Fibroblast of the aortic adventitia (primary cell): ENCODE measurements at places on chromosomes 5 and 9. TPM values are rescaled to one million over a fixed set of nuclear protein-coding genes. Genes with fewer than 3 reads are reported as not detected.

DNA sequence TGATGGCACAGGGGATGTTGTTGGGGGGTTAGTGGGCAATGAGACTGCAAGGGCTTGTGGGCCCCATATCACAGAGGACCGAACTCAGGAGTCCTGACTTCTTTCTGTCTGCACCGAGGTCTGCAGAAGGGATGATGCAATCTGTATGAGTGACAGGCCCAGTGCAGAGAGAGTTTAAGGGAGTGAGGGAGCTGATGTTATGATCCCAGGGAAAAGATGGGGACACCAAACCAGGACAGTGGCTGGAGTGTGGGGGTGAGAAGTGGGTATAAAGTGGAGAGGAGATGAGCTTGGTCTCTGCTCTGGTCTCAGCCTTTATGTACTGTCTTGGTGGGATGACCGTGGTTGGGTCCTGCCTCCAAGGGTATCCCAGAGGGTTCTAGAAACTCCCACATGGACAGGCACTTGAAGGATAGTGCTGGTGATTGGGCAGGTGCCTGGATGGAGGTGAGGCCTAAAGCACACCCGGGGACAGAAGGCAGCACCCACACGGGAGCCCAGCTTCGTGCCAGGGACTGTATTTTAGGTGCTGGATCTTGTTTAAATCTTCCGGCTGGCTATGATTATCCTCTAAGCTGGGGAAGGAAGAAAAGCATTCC, 21.9 kb downstream of the GSN start:
- peak; percentile 35 for DNase-seq

DNA sequence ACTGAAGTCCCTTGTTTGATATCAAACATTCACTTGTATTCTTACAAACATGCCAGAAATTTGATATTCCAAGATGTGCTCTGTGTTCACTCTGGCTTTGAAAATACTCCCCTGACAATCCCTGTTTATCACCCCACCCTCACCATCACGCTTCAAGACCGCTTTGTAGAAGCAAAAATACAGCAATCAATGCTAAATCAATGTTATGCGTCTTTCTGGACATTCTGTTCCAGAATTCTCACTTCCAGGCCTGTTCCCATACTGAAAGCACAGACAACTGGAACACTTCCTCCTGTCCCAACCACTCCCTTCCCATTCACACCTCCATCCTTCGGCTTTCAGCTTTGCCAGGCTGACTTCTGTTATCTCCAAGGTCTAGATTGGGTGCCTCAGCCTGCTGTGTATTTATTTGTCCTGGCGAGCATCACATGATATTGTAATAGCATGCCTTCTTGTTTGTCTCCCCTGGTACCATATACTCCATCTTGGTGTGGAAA, 72.8 kb downstream of the SNCAIP start:
- no peak for DNase-seq

- no peak for DNase-seq
These were observed 97.2 kb downstream of the SPOCK1 start for GRCh38 chr5:137401946-137402345.

DNA sequence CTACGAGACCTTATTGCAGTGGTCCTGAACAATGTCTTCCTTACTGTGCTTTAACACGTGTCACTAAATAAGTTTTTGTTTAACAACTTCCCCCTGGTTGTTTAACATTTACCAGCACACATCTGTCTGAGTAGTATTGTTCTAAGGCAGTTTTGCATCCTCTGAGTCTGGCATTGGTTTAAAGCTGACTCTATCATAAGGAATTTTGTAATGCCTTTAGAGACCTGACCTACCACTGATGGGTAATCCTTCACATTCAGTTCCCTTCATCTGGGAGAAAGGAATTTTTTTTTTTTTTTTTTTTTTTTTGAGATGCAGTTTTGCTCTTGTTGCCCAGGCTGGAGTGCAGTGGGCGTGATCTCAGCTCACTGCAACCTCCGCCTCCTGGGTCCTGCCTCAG, 20.0 kb upstream of the PCAT7 start:
- peak; percentile 71 for DNase-seq

- no peak for DNase-seq
These were observed 118.5 kb upstream of the MAP1B start for GRCh38 chr5:71988808-71989207.

DNA sequence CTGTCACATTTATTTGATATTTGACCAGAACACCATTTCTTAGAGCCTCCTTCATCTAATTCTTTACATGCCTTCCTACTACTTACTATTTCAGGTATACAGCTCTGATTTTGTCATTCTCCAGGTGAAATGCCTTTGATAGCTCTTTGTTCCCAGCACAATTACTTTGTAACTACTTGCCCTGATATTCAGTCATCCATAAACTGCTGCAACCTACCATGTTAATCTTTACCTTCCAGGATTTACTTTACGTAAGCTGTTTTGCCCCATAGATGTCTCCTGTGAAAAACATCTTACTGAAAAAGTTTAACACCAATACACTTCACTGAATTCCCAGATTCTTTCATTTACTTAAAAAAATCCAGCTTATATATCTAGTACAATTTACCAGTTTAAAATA, 443.8 kb upstream of the CYLC2 start:
- no peak for DNase-seq

- no peak for DNase-seq
These were observed 64.6 kb downstream of the RGS3 start for GRCh38 chr9:113528088-113528487.

DNA sequence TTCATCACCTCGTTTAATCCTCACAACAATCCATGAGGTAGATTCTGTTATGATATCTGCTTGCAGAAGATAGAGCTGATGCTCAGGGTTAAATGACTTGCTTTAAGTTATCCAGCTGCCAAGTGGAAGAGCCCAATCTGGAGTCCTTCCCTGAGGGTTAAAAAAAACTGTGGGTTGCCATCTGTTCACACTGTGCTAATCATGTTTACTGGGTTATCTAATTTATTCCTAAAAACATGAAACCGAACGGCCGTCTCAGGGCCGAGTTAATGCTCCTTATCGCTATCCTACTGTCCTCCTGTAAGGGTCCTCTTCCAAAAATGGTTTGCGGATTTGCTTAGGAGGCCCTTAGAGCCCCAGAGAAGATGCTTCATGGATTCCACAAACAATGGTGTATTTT, 153.3 kb downstream of the YIPF5 start:
- no peak for DNase-seq

Gene NR5A1
- total RNA-seq: not detected in 2 replicates

Gene RFESD
- 0.33 and 4.7 TPM in 2 replicates for total RNA-seq

- peak; percentile 21 for DNase-seq
These were observed 561.8 kb downstream of the CETN3 start for GRCh38 chr5:89847743-89848142.

GRCh38 chr9:126449725-126450667, 123.4 kb downstream of the MVB12B start:
- DNase-seq: no peak

DNA sequence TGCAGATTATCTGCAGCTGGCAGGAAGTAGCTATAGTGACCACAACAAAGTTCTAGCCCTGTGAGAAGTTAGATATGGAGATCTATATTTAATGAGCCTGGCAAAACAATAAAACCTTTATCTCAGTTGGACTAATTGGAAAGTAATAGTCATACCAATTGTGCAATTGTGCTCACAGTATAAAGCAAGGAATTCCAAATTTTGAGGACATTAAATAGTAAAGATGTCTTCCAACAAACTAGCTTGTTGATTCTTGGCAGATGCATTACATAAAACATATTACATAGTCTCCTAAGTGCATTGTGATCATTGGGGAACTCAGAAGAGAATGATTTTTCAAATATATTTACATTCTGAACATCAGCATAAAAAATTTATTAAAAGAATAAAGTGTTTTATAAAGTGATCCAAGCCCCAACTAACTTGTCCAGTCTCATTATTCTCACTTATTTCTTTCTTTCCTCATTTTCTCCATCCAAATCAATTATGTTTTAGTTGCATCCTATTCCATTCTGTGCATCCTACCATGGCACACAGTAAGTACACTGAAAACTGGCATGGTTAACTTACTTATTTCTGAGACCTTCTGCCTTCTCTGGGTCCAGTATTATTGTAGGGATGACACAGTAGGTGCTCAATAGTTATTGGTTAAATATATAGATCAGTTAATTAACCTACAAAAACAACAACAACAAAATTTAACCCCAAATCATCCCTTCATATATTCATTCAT, 977.2 kb upstream of the NUDT12 start:
- peak; percentile 9 for DNase-seq

DNA sequence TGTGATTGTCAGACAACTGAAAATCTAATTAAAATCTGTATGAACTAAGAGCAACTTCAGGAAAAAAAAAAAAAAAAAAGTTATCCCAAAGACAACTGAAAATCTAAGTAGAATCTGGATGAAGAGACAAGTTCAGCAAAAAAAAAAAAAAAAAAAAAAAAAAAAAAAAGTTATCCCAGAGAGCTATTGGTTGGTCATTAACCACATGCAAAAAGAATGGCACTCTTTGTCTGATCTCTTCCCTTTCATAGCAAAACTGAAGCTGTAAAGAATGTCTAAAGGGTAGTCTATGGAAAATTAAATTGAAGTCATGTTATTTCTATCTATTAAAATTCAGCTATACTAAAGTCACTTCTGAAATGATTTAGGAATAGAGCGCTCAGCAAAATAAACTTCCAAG, 32.9 kb downstream of the STRBP start:
- DNase-seq: no peak

DNA sequence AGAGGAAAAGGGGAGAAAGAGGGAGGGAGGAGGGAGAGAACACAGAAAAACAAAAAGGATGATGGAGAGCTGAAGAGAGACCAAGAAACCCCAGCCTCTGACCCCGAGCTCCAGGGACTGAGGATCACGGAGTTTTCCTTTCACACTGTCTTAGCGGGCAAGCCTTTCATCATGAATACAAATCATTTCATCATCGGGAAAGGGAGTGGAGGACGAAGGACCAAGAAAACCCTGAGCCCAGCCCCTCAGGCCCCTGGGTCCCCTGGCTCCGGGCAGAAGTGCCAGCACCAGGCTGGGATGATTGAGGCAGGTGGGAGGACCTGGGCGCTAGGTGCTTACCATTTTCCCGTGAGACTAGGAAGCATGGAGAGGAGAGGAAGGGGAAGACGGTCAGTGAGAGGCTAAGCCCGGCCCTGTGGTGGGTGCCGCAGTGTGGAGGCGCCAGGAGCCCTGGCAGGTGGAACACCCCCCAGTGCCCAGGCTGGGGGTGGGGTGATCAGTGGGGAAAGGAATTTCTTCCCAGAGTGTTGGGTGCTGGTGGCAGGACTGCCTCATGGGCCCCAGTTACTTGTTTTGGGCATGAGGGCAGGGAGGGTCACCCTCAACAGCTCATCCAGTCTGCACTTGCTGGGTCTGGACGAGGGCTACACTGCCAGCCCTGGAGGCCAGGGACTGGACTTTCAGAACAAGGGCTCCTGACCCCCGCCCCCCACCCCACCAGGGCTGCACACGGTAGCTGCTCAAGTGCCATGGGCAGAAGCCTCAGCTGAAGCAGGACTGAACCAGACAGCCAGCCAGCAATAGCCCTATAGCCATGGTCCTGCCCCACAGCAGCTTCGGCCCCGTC, 49.0 kb upstream of the SARDH start:
- no peak for DNase-seq

- no peak for DNase-seq
These were observed 225.6 kb downstream of the ARHGEF28 start for GRCh38 chr5:73851471-73852181.

DNA sequence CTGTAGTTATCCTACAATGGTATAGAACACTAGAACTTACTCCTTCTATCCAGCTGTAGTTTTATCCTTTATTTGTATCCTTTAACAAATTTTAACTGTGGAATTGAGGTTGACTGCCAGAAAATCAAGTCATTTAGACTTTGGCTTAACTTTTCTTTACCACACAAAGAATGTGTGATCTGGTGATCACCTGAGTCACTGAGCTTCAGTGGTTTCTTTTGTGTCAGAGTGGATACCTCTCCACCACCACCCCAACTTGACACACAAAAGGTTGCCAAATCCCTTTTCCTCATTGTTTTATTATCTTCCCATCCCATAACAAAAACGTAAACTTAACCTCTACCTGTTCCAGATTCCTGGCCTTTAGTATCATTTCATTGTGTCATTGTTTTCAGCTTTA, 5.5 kb downstream of the OTULIN start:
- DNase-seq: peak; percentile 45
